ENCODE measurements at places on chromosomes 7 and 10.

DNA sequence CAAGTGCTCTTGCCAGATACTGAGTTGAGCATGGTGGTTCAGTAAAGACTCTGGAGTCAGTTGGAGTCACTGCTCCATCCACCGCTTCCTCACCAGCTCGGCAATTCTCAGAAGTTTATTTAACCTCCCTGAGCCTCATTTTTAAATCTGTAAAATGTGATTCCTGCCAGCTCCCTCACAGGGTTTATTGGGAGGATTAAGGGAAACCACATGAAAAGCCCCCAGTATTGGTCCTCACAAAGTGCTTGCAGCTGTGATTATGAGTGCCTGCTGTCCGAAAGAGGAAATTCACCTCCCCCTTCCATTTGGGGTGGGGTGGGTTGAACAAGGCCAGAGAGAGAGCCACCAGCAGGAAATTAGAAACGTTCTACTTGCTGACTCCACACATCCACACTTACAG, 99.0 kb downstream of the AOAH start:
- no peak for DNase-seq

DNA sequence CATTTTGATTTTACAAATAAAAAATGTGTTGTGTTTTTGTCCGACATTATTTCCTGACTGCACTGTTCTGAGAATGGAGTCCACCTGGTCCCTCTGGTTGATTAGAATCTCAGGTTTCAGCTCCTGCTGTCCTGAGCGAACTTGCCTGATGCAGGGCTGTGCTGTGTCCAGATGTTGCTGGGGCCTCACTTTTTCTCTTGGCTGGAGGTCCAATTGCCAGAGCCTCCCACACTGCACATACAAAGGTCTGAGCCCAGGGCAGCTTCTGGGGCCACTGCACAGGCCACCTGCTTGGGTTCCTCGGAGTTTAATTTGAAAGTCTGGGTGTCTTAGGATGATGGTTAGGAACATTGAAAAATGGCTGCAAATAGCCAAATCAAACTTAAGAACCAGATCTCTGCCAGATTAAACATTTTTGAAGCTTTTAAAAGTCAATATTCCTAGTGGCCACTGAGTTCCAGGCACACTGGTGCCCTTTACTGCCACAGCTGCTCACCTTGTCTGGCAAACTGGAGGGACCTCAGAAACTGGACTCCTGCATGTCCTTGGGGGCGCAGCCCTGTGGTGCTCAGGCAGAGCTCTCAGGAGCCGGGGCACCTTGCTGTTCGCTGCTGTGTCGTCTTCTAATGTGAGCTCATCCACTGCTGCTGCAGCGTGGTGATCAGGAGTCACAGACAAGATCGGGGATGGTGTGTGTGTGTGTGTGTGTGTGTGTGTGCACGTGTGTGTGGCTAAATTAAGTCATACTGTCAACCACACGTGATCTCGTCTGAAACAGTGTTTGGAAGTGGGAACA, 75.0 kb downstream of the WDR37 start:
- no peak for DNase-seq

- no peak for DNase-seq
Measured at GRCh38 chr10:121096617-121097431, 245.7 kb downstream of the WDR11 start.

- DNase-seq, result no peak
Measured at GRCh38 chr10:45427262-45427969, 53.4 kb downstream of the ALOX5 start.

DNA sequence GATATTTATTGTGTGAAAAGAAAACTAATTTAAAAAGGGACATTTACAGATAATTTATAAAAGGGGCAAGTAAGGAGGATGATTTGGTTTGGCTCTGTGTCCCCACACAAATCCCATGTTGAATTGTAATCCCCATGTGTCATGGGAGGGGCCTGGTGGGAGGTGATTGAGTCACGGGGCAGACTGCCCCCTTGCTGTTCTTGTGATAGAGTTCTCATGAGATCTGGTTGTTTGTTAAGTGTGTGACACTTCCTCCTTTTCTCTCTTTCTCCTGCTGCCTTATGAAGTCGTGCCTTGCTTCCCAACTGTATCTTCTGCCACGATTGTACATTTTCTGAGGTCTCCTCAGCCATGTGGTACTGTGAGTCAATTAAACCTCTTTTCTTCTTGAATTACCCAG, 171.0 kb upstream of the SEMA3E start:
- DNase-seq, result no peak

DNA sequence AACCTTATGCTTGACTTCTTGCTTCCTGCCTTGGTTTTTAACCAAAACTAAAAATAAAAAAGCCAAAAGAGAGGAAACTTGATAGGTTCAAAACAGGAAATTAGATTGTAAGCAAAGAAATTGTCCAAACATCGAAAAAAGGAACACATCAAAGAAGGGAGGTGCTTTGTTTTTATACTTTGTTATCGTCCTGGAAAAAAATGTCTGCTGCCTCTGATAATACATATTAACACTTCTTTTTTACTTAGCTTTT, 286.6 kb upstream of the C7orf33 start:
- no peak for DNase-seq

- DNase-seq, result no peak
Measured at GRCh38 chr10:107437921-107438320, 273.4 kb upstream of the SORCS1 start.

- no peak for DNase-seq
Measured at GRCh38 chr7:151322906-151323305, 18.7 kb upstream of the NUB1 start.

- DNase-seq, result no peak
Measured at GRCh38 chr10:73408061-73408460, 5.8 kb downstream of the ANXA7 start.

DNA sequence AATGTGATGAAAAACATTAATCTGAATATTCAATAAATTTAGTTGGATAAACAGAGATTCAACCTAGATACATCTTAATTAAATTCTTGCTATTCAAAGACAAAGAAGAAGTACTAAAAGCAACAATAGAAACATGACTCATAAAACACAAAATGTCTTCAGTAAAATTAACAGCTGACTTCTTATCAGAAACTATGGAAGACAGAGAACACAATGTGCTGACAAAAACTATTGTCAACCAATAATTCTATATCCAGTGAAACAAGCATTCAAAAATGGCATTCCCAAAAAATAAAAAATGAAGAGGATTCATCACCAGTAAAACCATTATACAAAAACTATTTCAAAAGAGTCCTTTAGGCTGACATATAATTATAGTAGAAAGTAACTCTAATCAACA, 400.5 kb upstream of the SORCS1 start:
- DNase-seq, result no peak

- no peak for DNase-seq
Measured at GRCh38 chr10:90096196-90096595, 394.8 kb downstream of the KIF20B start.

GRCh38 chr7:34357068-34357467, 300.9 kb upstream of the NPSR1 start:
- no peak for DNase-seq

- DNase-seq, result no peak
Measured at GRCh38 chr7:137873524-137873923, 26.8 kb upstream of the DGKI start.

- no peak for DNase-seq
Measured at GRCh38 chr10:8331387-8331786, 276.9 kb downstream of the GATA3 start.

GRCh38 chr10:88670497-88670896, 6.3 kb downstream of the LIPF start:
- no peak for DNase-seq

DNA sequence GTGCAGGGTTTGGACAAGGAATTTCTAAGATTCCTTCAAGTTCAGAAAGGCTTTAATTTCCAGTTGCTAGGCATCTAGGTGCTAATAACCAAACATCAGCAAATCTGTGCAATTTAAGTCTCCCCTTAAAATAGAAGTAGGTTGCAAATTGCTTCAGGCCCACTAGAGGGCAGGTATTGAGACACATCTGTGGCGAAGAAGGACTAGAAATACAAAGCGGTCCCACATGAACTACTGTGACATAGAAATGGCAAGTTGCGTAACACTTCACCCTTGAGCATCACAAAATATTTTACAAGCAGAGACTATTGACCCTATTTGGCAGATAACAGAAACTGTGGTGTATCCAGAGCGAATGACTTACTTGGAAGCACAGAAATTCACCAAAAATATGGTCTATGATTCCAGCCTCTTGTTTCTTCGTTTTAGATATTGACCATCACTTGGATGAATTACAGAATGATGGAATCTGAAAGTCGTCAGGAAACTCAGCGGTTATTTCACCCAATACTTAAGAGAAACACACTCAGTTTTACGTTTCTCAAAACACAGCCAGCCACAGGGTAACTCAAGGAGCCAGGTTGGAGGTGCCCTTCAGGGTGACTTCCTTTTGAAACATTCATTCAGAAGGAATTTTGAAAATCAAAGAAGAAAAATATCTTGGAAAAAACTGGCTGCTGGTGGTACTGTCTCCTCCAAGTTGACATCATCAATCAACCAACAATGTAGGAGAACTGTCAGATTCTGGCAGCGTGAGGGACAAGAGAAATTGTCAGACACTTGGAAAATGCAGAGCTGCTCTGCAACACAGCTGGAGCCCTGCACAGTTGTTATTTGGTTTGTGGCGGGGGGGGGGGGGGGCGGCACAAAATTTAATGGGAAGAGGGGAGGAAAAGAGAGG, 256.3 kb upstream of the MINDY3 start:
- DNase-seq, result no peak

DNA sequence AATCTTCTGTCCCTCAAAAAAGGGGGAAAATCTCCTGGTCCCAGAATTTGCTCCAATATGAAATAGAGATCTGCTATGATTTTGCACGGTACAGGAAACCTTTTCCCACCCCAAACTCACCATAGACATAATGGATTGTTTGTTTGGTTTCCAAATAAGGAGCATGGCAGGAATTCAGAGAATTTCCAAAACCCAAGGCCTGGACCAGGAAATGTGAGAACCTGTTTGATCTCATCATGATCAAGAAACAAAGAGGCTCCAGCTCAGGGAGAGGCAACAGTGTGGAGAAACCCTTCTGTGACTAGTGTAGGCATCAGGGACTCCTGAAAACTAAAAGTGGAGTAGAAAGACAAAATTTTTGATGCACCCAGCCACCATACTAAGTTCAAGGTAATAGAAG, 1548.1 kb upstream of the LRRTM3 start:
- DNase-seq, result no peak

DNA sequence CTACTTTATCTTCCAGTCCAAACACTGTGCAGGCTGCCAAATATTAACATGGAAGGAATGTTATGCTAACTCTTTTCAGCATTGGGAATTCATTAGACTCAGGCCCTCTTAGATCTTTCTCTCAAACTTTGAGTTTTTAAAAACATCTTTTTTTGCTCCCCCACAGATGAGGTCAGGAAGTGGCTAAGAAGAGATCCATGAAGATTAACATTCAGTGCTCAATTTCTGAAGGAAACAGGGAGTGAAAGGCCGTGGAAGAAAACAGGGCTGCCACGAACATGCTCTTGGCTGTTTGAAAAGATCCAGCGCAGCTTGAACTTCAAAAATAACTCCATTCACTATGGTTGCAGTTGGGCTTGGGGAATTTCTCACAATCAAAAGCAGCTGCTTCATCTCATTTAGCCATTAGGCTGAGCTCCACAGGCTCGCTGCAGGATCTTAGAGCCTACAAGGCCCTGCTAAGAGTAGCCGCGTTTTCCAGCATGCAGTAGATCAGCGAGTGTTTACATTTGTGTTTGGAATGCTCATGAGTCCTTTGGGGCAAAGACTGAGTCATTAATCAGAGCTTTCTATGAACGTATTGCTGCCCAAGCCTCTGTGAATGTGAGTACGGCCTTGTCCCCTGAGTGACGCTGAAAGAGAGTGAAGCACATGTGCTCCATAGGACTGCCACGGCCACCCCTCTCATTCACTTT, 41.2 kb upstream of the TNS3 start:
- no peak for DNase-seq

DNA sequence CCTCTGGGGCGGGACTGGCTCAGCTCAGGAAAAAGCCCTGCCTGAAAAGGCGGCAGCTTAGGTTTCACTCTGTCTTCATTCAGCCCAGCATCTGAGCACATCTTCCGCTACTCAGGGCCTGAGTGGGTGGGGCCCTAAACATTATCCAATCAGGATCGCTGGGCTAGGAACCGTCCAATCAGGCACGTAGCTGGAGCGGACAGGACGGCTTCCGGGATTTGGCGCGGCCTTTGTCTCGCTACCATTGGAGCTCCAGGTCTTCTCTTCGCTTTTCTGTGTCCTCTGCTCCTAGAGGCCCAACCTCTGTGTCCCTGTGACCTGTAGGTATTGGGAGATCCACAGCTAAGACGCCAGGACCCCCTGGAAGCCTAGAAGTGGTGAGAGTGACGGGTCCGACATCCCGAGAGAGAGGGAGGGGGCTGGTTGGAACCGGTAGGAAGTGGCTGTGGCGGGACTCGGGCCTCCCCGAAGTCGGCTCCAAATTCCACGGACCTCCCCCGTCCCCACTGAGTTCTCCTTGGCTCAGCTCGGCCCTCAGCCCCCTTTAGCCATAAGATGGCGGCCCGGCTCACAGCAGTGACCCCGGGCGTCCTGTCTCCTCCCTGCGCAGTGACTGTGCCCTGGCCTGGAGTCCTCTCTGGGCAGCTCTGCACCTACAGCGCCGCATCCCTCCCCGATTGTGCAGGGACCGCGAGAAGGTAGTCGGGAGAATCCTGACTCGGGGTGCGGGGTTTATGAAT, 99.1 kb downstream of the ZNF680 start:
- DNase-seq, result peak; percentile 57

DNA sequence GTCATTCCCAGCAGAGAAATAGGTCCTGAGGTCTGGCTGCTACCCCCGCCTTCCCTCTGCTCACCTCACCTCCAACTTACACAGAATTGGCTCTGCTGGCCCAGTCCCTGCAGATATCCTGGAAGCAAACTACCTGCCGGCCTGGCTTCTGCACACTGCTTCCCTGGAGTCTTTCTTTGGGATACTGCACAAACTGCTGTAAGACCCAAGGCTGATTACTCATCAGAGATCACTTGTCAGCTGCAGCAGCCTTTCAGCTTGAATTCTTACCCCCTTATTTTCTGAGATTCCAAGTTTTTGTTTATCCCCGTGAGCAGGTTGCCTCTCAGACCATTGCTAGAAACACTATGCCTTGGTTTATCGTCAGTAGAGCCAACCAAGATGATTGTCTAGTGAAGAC, 426.4 kb downstream of the PHTF2 start:
- DNase-seq, result no peak

- DNase-seq, result no peak
Measured at GRCh38 chr10:131920151-131920550, 19.3 kb downstream of the PPP2R2D start.

- DNase-seq, result no peak
Measured at GRCh38 chr10:58981846-58982245, 194.6 kb upstream of the PHYHIPL start.

DNA sequence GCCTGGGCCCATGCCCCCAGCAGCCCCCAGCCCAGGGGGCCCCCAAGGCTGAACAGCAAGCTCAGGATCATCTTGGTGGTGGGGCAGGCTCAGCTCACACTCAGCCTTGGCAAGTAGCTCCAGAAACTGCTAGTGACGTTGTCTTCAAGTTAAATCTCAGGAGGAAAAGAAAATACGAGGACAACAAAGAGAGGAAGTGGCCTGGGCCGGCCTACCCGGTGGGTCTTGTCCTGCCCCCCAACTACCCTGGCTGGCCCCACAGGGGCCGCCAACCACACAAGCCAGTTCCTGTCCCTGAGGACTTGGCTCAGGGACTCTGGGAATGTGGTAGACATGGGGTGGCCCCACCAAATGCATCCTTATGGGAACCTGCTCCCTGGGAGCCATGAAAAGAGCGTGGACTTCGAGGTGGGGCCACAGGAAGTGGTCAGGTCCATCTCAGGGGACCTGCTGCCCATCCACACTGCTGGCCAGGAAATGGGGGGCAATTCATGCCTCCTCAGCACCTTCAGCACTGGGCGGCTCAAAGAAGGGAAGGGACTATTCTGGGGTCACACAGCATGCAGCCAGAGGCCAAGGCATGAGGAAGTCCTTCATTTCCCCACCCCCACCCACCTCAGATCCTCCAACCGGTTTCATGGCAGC, at the start of gene MMRN2:
Gene MMRN2, minus strand, starts transcription at position 145 of the 645 bp plus-strand sequence. Its CDS starts 74 bp downstream, at position 71.
- DNase-seq, result no peak
